IPS DF 19.7 (cell line): ENCODE measurements at places on chromosomes 11 and 22.

DNA sequence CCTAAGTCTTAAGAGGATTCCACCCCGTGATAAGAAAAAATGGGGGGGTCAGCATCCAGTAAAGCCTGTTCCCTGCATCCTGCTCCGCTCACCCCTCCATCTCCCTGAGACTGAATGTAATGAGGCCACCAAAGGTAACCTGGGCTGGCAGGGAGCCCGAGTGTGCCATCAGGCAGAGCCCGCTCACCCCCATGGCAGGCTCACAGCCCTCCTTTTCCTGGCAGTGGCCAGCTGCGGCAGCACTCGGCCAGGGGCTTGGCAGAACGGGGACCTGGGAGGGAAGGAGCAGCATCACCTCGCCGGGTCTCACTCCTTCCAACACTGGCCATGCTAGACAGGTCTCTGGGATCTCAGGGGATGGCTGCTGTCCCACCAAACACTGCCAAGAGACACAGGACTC, 64.4 kb downstream of the PRDM11 start:
- DNase-seq, result no peak

DNA sequence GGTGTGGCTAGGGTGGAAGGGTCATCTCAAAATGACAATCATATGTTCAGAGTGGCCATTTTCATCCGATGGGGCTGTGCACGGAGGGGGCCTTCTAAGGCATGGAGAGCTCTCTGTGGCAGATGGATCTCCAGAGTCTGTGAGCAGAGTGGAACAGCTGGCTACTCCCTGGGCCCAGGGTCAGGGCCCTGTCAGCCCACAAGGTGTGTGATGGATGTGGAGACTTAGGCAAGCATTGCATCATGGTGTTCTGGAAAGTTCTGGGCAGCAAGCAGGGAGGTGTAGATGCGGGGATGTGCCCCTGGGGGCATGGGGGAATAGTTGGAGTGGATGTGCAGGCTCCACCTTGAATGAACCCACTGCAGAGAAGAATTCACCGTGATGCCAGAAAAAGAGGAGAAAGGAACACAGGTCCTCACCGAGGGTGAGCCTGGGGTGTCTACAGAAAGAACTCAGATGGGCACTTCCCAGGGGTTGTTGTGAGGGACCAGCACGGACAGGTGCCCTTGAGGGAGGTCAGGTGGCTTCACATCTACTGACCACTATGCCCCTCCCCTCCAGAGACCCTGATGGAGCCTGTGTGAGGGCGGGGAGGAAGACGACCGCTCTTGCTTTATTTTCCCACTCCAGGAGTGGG, 51.1 kb downstream of the CHRDL2 start:
- no peak for DNase-seq

- DNase-seq, result no peak
These were observed 19.1 kb upstream of the FDX1 start for GRCh38 chr11:110410651-110411050.

GRCh38 chr22:32364210-32364609, 6.5 kb downstream of the RFPL3 start:
- DNase-seq, result no peak

DNA sequence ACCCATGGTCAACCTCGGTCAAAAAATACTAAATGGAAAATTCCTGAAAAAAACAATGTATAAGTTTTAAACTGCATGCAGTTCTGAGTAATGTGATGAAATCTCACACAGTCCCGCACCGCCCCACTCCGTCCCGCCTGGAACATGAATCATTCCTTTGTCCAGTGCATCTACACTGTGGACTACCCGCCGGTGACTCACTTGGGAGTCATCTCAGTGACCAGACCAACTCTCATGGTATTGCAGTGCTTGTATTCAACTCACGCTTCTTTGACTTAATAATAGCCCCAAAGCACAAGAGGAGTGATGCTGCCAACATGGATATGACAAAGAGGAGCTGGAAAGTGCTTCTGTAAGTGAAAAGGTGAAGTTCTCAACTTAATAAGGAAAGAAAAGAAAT, 48.8 kb downstream of the ARHGAP32 start:
- DNase-seq, result no peak

DNA sequence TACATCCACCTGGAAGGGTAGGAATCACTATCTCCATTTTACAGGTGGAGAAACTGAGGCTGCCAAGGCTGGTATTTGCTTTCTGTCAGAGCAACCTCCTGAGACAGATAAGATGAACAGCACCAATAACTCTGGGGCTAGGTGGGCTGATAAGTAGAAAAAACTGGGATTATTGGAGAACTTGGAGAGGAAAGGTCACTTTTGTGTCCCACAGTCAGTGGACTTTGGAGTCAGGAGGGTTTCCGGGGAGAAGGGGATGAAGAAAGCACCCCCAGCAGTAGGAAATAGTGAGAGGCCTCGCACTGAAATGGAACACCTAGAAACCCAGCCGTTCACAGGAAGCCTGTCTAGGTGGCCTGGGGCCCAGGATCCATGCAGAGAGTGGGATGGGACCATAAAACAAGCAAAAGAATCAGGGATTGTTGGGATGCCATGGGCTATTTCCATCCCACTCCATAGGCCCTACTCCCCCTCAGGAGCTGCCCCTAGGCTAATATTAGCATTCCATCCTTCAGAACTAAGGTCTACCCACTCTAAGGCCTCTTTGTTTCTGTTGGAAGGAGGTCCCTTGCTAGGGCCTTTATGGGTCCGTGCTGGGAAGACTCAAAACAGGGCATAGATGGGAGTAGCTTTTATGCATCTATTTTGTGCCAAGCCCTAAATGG, 31.0 kb upstream of the FCHSD2 start:
- no peak for DNase-seq

GRCh38 chr22:17724241-17724640, 50.0 kb downstream of the BID start:
- no peak for DNase-seq

GRCh38 chr11:59199546-59200422, 12.9 kb downstream of the MPEG1 start:
- DNase-seq, result no peak

DNA sequence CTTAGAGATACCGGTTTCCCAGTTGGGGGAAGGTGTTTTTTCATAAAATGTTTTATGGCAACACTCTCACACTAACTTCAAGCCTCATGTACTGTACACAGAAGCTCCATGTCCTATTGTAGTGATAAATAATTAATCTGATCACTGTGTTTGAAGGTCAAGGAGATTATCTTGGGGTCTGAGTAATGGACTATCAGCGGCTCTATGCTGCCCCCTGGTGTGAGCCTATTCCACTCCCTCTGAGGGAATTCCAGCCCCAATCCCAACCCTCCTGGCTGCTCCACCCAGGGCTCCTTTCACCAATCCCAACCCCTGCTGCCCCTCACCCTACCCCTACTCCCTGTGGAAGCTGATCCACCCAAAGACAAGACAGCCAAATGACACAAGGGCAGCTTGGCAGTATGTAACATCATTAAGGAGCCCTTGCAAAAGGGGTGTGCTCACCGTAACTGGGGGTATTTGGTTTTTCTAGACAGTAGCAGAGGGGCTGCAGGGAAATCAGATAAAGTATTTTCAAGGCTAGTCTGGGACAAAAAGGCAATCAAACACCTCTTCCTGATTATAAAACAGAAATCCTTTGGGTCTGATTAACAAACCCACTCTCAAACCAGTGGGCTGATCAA, 22.3 kb downstream of the HPS4 start:
- no peak for DNase-seq

GRCh38 chr11:41121600-41121999, 337.9 kb downstream of the LRRC4C start:
- DNase-seq, result no peak

GRCh38 chr11:23283666-23284065, 423.4 kb upstream of the CCDC179 start:
- DNase-seq, result no peak

- no peak for DNase-seq
These were observed 52.6 kb downstream of the ARHGAP42 start for GRCh38 chr11:100739666-100740065.

GRCh38 chr22:41123151-41123550, 30.8 kb downstream of the EP300 start:
- DNase-seq, result no peak

DNA sequence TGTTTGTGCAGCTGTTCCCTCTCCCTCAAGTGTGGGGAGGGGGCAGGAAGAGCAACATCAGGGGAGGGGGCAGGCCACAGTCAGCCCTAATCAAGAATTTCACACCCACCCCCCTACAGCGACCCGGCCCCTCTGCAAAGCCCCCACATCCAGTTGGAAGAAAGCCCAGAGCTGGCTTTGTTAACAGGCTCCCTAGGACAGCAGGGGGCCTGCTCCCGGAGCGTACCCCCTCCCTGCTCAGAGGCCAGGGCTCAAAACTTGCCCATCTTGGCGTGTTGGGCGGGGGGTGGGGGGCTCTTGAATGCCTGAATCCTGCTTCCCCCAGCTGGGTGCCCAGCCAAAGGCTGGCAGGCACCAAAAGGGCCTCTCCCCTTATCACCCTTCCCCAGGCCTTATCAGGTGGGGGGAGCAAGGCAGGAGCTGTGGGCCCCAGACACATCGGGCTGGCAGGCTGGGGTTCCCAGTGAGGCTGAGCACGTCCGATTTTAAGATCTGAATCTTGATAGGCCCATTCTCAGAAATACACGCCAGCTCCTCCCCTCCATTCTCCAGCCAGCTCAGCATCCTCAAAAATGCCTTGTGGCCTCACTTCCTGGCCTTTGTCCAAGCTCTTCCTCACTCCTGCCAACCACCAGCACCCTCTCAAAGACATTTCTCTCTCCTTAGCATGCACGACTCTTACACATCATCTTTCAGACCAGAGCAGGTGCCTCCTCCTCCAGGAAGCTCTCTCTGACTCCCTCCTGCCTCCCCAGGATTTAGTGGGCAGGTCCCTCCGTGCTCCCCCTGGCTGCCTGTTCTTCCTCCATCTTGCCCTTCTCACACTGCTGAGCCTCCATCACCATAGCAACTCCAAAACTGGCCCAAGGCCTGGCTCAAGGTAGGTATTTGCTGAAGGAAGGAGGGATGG, 384.8 kb downstream of the MN1 start:
- peak; percentile 64 for DNase-seq

- DNase-seq, result no peak
These were observed 126.4 kb upstream of the HSD17B12 start for GRCh38 chr11:43554148-43554473.

DNA sequence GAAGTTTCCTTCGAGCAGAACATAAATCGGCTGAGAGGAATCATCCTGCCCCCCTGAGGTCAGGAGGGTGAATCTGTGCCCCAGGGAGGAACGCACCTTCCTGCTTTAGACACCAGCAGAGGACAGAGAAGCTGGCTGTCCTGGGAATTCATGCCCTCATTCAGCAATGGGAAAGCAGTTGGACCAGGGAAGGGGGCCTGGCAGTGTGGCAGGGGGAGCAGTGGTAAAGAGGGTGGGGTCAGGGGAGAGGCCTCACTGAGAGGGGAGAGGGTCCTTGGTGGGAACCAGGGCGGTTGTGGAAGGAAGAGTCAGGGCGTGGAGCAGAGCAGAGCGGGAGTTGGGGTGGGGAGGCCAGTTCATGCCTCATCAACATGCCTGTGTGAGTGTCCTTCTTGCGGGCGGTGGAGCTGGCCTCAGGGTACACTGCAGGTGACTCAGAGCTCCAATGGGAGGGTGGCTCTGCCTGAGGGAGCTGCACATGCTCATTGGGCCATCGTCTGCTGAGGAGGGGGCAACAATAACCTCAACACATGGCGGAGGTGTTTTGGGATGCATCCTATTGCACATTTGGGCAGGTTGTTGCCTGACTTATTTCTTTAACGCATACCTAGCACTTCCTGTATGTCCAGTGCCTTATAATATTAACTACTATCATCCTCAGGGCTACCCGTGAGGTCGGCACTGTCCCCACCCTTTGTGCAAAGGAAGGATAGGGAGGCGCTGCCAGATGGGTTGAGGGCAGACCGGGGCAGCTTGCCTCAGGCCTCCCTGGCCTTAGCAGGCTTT, 23.2 kb downstream of the MED15 start:
- no peak for DNase-seq

DNA sequence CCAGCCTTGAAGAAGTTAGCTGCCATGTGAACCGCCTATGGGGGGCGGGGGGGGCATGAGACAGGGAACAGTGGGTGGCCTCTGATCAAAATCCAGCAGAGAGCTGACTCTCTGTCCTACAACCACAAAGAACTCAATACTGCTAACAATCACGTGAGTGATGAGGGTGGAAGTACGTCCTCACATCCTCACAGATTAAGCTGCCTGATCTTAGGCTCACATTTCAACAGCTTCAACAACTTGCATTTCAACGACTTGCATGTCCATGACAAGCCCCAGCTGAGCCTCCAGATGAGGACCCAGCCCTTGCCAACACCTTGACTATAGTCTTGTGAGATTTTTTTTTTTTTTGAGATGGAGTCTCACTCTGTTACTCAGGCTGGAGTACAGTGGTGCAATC, 51.6 kb downstream of the CLMP start:
- DNase-seq, result no peak

- DNase-seq, result no peak
These were observed 55.6 kb upstream of the CSNK2A3 start for GRCh38 chr11:11408436-11409221.

DNA sequence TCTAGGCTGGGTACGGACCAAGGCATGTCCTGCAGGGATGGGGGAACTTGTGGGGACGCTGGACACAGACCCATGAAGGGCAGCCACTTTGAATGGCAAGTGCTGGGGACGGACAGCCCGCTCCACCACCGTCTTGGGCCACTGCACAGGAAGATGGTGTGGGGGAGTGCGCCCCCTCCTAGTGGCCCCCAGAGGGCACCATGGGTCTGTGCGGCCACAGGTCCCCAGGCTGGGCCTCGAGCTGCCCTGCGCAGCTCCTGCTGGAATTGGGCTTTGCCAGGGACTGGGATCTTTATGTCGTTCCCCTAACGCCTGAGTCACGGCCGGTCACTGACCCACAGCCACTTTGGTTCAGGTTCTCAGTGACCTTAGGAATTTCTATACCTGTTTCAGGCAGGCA, 44.4 kb downstream of the NAT10 start:
- no peak for DNase-seq

DNA sequence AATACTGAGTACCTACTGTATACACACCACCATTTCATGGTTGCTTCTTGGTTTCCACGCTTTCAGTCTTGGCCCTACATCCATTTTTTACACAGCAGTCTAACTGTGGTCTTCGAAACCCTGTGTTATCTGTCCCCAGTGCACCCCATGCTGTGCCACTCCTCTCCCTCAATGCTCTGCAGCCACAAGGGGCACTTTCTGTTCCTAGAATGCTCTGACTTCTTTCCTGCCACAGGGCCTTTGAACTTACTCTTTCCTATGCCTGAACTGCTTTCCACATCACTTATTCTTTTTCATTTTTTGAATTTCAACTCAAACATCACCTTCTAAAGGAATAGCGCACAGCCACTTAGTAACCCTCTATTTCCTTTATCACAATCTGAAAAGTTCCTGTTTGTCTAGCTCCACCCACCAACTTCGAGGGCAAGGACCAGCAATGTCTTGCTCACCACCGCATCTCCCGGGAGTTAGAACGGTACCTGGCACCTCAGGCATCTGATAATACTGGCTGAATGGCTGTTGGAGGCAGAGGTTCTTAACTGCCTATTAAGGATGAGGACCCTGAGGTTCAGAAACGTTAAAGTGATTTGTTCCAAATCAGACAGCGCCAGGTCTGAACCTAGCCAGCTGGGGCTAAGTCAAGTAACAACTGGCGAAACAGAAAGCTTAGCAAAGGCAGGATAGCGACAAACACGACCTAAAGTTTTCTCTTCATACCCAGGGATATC, 568 bp downstream of the ALG8 start:
- DNase-seq, result no peak

GRCh38 chr22:46012182-46012880, 35.4 kb upstream of the WNT7B start:
- DNase-seq, result no peak
